ENCODE measurements at places on chromosomes 16 and 17. TPM values are rescaled to one million over a fixed set of nuclear protein-coding genes. Genes with fewer than 3 reads are reported as not detected.

GRCh38 chr16:81570151-81570846 lies 125.7 kb downstream of the CMIP start:
- no peak for DNase-seq

Gene CLEC18B
- 1.2 TPM for total RNA-seq

GRCh38 chr17:51841669-51842068 lies 316.8 kb downstream of the CA10 start:
- no peak for DNase-seq

DNA sequence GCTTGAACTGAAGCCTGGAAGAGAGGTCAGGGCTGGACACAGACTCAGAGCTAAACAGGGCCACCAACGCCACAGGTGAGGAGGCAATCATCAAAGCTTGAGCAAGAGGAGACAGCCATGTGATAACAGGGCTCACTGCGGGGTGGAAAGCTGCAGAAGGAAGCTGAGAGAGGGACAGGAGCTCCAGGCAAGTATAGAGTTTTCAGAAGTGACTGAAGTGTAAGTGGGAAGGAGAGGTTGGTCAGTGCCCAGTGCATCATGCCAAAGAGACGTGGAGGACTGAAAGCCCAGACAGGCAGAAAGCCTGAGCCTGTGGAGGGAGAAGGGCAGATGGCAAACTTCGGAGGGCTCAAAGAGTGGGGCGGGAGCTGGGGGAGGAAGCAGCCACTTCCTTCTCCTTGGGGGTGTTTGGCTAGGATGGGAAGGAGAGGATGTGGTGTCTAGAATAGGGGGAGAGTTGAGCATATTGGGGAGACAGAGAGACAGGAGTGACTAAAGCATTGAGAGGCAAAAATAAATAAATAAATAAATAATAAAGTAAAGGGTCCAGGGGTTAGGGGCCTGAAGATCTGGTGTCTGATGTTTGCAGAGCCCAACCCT lies 2.6 kb downstream of the KIFC3 start:
- DNase-seq = peak; percentile 30

Gene SNX20
- 15.4 TPM for total RNA-seq

DNA sequence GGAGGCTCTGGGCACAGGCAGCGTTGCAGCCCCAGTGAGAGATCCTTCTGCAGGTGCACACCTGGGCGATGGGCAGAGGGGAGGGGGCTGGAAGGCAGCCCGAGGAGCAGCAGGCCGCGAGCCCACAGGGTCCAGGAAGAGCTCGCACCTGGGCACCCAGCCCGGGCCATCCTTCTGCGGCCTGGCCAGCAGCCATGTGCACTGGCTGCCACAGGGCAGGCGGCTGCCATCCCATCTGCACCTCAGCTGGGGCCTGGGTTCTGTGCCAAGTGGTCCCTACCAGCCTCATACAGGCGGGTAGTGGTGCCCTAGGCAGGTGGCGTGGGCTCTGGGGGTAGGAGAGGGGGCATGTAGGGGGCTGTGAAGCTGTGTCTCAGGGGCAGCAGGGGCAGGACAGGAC lies 197.2 kb downstream of the RBFOX3 start:
- DNase-seq = no peak

DNA sequence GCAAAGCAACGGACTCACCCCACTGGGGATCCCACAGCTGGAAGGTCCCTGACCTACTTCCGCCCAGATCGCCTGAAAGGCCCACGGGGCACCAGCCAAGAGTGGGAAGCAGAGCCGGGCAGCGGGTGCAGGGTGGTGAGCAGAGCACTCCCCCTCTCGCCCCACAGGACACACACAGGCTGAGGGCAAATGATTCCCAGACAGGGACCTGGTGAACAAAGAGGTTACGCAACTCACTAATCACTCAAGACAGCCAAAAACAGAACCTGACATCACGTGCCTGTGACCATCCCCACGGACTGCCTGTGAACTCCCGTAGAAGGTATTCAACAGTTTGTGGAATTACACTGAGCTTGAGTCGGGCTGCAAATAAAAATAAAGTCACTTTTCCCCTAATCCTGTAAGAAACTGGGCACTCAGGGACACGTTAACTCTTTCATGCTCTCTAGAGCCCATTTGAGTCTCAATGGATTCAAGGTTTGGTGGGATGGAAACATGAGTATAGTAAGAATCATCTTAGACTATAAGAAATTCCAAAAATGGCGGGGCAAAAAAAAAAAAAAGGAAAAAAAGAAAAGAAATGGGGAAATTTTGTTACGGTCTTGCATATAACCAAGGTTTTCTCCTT lies 396.1 kb downstream of the SOX9 start:
- DNase-seq = no peak

GRCh38 chr16:73432850-73433730 lies 385.2 kb upstream of the ZFHX3 start:
- DNase-seq = no peak

DNA sequence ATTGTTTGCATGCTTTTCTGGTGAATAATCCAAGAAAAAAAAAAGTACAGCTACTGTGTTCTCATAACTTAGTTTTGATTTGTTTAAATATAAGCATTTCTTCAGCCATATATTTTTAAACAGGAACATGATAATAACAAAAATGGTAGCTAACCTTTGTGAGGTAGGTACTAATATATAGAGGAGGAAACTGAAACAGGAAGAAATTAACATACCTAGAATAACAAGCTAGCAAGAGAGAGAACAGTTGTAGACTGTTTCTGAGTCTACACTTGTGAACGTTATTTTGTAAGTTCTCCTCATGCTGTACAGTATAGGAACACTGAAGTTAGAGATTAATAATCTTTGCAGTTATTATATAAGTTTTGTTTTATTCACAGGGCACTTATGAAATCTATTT lies 49.3 kb downstream of the NSRP1 start:
- DNase-seq = no peak

DNA sequence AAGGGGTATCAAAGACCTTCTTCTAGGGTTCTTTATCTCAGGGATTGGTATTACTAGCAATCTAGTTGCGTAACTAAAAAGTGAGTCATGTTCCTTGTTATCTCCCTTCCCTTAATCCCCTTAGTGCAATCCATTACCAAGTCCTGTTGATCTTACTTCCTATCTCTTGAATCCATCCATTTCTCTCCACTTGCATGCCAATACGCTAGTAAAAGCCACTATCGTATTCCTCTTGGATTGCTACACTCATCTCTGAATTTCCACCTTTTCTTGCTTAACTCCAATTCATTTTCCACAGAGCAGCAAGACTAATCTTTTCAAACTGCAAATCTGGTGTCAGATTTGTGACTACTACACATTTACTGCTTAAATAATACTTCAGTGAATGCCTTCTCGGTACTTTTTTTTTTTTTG lies 1.8 kb upstream of the ADAT1 start:
- no peak for DNase-seq

GRCh38 chr17:71441098-71441497 lies 679.7 kb upstream of the SOX9 start:
- no peak for DNase-seq

Gene SLC12A3
- total RNA-seq = not detected

Gene WSCD1
- total RNA-seq = 3.6 TPM

DNA sequence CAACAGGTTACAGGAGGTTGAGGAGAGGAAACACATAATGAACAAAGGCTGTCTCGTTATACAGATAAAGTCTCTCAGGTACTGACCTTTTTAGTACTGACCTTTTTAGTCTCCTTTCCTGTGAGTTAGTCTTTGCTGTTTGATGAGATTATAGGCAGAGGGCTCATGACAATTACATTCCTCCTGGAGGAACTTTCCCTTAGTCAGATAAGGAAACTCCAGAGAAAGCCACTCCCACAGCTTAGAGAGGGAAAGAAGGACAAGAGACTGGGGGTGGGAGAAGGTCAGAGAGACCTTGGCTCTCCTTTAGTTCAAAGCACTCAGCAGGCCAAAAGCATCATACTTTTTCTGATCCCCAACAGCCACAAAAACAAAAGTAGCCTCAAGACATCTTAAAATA lies 15.3 kb upstream of the PSMD7 start:
- no peak for DNase-seq

GRCh38 chr16:23968176-23968575 lies 132.4 kb downstream of the PRKCB start:
- no peak for DNase-seq
